ENCODE measurements at places on chromosomes 3 and 15.

DNA sequence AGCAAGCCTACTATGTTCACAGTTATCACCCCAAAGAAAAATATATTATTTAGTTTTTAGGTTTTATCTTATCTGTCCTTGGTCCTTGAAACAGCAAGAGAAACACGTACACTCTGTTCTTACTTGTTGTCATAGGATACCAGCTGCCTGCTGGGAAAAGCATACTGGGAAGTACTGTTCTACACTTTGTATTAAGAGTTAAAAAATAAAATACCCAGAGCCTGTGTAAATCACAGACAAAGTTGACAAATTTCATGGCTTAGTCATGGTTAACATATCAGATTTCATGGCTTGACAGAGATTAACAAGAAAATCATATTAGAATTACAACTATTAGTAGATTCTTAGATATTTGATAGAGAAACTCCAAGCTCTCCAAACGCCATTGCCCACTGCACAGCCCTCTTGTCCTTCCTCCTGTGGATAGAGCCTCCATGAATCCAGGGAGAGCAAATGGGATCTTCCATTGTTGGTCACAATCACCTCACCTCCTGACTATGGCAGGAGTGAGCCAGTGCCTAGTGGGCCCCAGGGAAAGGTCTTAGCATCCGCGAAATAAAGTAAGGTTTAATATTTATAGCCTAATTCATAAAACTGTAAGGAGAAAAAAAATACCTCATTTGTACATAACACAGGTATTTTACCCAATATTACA, 128.1 kb upstream of the WNT5A start:
- DNase-seq = no peak
- H3K4me1 ChIP-seq = no peaks in the 10 kb centered on the region
- H3K4me3 ChIP-seq = no peak overlapping the region
- no peaks in the 10 kb centered on the region for H3K36me3 ChIP-seq
- no peak overlapping the region for H3K27ac ChIP-seq
- H3K27me3 ChIP-seq = no peaks in the 10 kb centered on the region

- peak overlapping the region; percentile 37 for H3K4me3 ChIP-seq
- H3K27me3 ChIP-seq = no peaks in the 10 kb centered on the region
- no peak for DNase-seq
- H3K36me3 ChIP-seq = no peaks in the 10 kb centered on the region
Measured at GRCh38 chr3:126746395-126747177, 42.5 kb downstream of the CHCHD6 start.

DNA sequence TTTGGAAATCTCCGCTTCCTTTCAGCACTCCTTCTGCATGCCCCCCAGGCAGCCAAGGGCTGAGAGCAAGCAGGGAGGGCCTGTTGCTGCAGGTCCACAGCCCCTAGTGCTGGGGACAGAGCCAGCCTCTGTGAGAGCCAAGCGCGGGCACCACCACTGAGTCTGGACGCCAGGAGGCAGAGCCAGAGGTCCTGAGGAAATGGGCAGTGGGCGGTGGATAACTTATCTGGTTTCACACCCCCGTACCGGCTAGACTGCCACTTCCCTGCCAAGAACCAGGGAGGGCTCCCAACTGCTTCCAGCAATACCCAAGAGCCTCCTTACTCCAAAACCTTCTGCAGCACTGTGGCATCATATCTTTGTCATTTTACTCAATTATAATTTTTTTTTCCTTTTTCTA, 141.6 kb upstream of the IGF1R start:
- peak; percentile 58 for DNase-seq
- H3K27ac ChIP-seq = peak overlapping the region; percentile 71
- H3K27me3 ChIP-seq = no peaks in the 10 kb centered on the region
- no peaks in the 10 kb centered on the region for H3K36me3 ChIP-seq
- peaks cover 34% of the 10 kb centered on the region for H3K4me1 ChIP-seq

GRCh38 chr15:66233487-66234415, 19.8 kb downstream of the MEGF11 start:
- H3K4me3 ChIP-seq = no peak overlapping the region
- DNase-seq = no peak
- H3K27ac ChIP-seq = no peak overlapping the region
- no peaks in the 10 kb centered on the region for H3K4me1 ChIP-seq
- H3K36me3 ChIP-seq = no peaks in the 10 kb centered on the region

GRCh38 chr15:78878356-78878755, 5.7 kb downstream of the MORF4L1 start:
- DNase-seq = no peak
- peak overlapping the region; percentile 11 for H3K27ac ChIP-seq
- H3K36me3 ChIP-seq = peaks cover 21% of the 10 kb centered on the region
- H3K27me3 ChIP-seq = no peaks in the 10 kb centered on the region

DNA sequence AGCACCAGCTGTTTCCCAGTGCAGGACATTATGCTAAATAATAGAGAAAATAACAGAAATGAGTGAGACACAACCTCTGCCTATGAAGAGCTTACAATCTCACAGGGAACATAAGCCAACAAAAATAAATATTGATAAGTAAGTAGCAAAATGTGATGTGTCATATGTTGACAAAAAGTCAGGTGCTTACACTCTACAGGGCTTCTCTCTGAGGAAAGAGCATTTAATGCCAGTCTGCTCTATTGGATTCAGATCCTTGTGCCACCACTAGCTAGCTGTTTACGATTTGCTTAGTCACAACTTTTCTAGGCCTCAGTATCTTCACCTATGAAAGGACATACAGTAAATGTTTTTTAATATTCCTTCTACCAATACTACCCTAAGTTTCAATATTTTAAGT, 500.9 kb upstream of the NAALADL2 start:
- no peak overlapping the region for H3K4me3 ChIP-seq
- H3K36me3 ChIP-seq = no peaks in the 10 kb centered on the region
- H3K4me1 ChIP-seq = no peaks in the 10 kb centered on the region
- no peak for DNase-seq

GRCh38 chr15:78259232-78259631, 5.1 kb upstream of the DNAJA4 start:
- no peak overlapping the region for H3K4me3 ChIP-seq
- H3K27me3 ChIP-seq = no peaks in the 10 kb centered on the region
- no peak for DNase-seq
- no peak overlapping the region for H3K27ac ChIP-seq

DNA sequence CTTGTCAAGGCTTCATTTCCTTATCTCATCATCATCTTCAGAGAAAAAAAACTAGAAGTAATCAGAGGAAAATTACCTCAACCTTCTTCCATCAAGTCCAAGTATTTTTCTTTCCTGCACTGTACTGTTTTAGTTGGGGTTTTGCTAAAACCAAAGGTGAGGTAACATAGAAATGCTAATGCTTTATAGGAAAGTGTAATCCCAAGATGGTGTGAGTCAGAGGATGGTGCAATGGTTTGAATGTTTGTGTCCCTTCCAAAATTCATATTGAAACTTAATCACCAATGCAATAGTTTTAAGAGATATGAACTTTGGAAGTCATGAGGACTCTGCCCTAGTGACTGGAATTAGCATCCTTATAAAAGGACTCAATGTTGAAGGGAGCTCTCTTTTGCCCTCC, 79.5 kb downstream of the KBTBD8 start:
- H3K27me3 ChIP-seq = no peaks in the 10 kb centered on the region
- no peak overlapping the region for H3K4me3 ChIP-seq
- DNase-seq = no peak
- no peaks in the 10 kb centered on the region for H3K4me1 ChIP-seq
- H3K27ac ChIP-seq = no peak overlapping the region

DNA sequence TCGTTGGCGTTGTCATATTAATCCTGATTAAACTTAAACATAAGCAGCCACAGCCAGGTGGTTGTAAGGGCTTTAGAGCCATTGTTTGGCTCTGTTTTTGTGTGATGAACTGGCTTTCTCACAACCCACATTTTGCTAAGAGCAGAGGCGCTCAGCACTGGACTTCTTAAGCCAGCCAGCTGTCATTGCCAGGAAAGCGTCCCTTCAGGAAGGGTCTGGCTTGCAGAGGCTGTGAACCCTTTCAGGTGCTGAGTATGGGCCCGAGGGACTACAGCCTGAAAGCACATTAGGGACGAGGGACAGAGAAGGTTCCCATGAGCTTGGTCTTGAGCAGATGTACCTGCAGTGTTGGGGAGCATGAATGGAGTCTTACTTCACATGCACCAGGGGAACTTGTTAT, 112.3 kb downstream of the CHCHD6 start:
- H3K27me3 ChIP-seq = no peaks in the 10 kb centered on the region
- DNase-seq = no peak
- H3K27ac ChIP-seq = no peak overlapping the region
- H3K4me3 ChIP-seq = no peak overlapping the region
- H3K4me1 ChIP-seq = no peaks in the 10 kb centered on the region
- H3K36me3 ChIP-seq = no peaks in the 10 kb centered on the region

GRCh38 chr3:37989821-37990480, 635 bp upstream of the VILL start:
- H3K27me3 ChIP-seq = no peaks in the 10 kb centered on the region
- peaks cover 6% of the 10 kb centered on the region for H3K4me1 ChIP-seq
- DNase-seq = peak; percentile 60
- H3K36me3 ChIP-seq = peaks cover 1% of the 10 kb centered on the region
- no peak overlapping the region for H3K27ac ChIP-seq

DNA sequence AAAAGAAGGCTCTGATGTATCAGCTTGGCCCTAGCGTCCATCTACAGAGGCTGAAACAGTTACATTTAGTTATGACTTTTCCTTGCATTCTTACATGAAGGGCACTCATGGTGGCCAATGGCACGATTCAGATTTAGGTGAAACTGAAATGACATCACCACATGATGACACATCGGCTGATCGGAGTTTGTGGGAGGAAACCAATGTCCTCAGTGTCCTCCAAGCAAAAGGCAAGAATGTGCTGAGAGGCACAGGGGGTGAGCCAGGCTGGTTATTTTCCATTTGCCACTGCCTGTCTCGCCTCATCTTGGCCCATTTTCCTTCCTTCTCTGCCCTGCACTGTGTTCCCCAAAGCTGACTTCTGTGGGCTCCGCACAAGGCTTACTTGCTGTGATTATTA, 34.4 kb downstream of the TARS3 start:
- DNase-seq = no peak
- H3K27me3 ChIP-seq = no peaks in the 10 kb centered on the region
- no peak overlapping the region for H3K27ac ChIP-seq

DNA sequence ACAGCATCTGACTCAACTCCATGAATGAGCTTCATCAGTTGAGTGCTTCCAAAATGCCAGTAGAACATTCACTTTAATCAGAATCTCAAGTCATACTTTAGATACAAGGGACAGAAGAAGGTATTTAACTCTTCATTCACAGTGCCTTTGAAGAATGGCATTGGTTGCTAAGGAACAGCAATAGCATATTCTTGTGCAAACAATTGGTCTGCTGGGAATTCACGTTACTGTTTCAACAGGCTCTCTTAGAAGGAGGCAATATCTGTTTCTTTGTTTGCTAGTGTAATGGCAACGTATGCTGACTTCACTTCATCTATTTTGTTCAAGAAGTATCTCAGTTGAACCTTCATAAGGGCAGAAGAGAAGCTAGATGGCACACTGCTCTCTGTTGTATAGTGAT, 113.9 kb downstream of the TMEM108 start:
- no peaks in the 10 kb centered on the region for H3K4me1 ChIP-seq
- no peaks in the 10 kb centered on the region for H3K27me3 ChIP-seq
- no peak overlapping the region for H3K4me3 ChIP-seq

DNA sequence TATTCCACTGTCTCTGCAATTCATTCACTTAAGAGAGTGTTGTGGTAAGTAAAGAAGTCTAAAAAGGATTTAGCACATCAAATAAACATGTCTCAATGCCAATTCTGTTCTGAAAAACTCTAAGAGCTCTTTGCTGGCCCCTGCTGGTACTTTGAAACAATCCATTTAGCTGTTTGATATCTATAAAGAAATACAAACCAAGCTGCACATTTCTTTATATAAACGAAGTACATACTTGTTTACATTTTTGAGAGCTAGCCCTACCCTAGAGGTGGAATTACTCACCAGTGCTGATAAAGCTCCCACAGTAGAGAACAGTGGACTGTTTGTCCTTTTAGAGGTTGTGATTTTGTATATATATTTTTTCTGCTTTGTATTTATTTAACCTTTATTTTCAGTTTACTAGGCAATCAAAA, 75.5 kb downstream of the NEDD4 start:
- H3K27ac ChIP-seq = peak overlapping the region; percentile 9
- DNase-seq = peak; percentile 25
- no peaks in the 10 kb centered on the region for H3K4me1 ChIP-seq
- H3K4me3 ChIP-seq = no peak overlapping the region
- H3K27me3 ChIP-seq = no peaks in the 10 kb centered on the region
- H3K36me3 ChIP-seq = no peaks in the 10 kb centered on the region

DNA sequence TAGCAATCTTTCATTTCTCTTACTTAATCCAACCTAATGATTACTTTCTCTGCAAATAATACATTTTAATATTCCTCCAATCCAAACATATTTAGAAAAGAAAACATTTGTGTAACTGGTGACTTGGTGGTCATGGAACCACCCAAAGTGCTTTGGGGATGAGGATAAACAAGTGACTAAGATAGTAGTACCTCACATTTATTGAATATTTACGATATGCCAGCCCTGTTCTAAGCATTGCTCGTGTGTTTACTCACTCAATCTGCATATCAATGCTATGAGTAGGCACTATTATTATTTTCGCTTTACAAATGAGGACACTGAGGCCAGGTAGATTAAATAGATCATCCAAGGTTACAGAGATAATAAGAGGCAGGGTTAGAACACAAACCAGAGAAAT, 189.5 kb downstream of the SHOX2 start:
- no peaks in the 10 kb centered on the region for H3K27me3 ChIP-seq
- no peak overlapping the region for H3K27ac ChIP-seq
- H3K4me3 ChIP-seq = no peak overlapping the region
- no peak for DNase-seq
- no peaks in the 10 kb centered on the region for H3K36me3 ChIP-seq

GRCh38 chr15:65642594-65642993, 20.9 kb downstream of the SLC24A1 start:
- H3K36me3 ChIP-seq = no peaks in the 10 kb centered on the region
- no peaks in the 10 kb centered on the region for H3K4me1 ChIP-seq
- no peak overlapping the region for H3K27ac ChIP-seq
- no peaks in the 10 kb centered on the region for H3K27me3 ChIP-seq
- no peak for DNase-seq

DNA sequence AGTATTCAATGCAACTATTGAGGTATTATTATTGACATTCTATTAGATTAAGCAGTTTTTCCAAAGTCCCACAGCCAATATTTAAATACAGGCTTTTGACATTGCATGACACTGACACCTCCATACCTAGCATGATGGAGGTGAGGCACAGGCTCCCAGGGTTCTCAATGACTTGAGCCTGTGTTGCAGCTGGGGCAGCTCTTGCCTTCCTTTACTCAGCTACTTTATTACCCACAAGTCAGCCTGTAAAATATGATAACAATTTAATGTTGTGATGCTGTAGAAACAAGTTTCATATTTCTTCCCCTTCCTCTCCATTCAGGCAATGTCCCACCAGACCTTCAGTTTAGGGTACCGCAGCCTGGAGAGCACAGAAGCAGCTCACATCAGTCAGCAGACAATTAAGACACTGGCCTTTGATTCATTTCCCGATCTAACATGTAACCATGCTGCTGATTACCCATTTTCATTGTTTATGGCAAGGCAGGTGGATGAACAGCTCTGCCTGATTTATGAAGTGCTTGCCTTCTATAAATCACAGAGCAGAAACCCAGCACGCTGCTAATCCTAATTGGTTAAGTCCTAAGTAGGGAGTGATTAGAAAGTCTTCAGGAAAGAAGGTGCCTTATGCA, 826.1 kb downstream of the AGBL1 start:
- H3K27ac ChIP-seq = no peak overlapping the region
- H3K36me3 ChIP-seq = no peaks in the 10 kb centered on the region
- no peaks in the 10 kb centered on the region for H3K4me1 ChIP-seq
- H3K27me3 ChIP-seq = no peaks in the 10 kb centered on the region
